GM23248 (cell line): ENCODE measurements at places on chromosomes 3 and 15.

- peak; percentile 91 for DNase-seq
These were observed 95.3 kb downstream of the IGF2BP2 start for GRCh38 chr3:185729337-185730055.

DNA sequence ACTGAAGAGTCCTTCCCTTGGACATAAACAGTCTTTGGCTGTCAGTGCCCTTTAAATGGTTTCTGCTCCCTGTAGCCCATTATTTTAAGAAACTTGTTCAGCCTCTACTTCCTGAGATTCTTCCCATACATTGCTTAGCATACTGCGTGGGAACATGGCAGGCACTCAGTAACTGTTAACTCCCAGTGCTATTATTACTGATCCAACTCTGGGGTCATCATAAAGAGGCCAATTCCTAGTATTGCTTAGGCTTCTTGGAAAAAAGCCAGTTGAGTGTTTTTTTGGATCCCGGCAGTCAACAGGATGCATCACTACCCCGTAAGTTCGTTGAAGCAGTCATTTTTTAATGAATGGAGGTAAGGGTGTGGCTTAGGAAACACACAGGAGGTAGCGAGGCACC, 206.2 kb upstream of the ADAMTS9 start:
- no peak for DNase-seq

DNA sequence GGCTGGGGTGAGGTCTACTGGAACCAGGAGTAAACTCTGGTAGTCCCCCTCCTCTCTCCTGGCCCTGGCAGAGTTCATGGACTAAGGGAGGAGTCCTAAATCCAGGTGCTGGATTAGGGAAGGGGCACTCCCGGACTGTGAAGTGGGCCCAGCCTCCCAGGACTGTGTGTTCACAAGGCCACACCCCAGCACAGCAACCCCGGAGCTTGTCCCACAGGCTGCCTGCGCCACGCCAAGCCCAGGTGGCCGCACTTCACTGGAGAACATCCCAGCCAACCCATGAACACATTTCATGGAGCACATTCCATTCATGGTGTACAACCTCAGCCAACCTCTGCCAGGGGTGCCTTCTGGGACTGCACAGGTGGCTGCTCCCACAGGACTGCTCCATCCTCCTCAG, 8.2 kb downstream of the ARPIN start:
- DNase-seq = no peak

DNA sequence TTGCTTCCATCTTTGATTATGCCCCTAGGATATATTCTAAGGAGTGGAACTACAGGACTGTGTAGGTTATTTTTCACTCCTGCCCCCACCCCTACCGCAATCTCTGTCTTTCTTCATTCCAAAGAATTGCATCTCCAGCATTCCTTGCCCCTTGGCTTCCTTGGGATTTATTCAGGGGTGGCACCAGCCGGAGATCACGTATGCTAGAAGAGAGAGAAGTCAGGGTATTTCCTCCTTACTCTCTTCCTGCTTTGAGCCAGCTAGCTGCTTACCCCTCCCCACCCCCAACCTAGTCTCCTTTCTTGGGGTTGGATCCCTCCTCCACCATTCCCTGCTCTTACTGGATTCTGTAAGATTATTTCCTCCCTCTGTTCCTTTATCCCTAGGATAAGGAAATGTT, 35.0 kb upstream of the DENND4A start:
- no peak for DNase-seq

DNA sequence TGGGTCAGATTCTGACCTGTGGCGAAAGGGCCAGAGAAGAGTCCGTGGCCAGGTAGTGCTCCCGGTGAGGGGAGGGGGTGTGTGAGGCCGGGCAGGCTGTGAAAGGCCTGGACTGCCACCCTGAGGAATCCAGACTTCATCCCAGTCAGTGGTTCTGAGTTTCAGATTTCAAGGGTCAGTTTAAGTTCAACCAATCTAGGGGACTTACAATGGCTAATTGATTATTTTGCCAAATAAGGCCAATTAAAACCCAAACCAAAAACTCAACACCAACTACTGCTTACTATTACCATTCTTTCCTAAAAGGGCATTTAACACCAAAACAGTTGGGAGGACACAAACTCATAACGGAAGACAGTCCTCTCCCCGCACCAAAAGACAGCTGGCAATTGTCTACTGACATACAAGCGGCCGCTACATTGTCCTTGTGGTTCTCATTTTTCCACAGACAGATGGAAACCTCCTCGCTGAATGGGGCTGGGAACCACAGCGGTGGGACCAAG, 30.5 kb downstream of the TMEM44 start:
- no peak for DNase-seq
